ENCODE measurements at places on chromosomes 1 and 21.

DNA sequence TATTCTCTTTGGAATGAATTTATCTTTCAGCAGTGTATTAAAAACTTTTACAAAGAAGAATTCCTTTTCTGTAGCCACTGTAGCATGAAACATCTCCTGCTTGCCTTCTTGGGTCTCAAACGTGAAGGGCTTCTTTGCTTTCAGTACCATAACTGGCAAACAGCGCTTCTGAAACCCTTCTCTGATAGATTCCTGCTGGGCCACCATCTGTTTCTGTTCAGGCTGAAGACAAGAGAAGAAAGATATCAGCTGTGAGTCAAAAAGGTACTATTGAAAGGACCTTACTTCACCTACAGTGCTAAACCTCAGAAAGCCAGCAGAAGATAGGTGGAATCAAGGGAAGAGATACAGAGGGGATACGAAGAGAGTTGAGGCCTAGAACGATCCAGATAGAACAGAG lies 10.5 kb downstream of the AIM2 start:
- DNase-seq, result no peak

- no peak for DNase-seq
Measured at GRCh38 chr21:17461582-17461981, 51.3 kb upstream of the CXADR start.

DNA sequence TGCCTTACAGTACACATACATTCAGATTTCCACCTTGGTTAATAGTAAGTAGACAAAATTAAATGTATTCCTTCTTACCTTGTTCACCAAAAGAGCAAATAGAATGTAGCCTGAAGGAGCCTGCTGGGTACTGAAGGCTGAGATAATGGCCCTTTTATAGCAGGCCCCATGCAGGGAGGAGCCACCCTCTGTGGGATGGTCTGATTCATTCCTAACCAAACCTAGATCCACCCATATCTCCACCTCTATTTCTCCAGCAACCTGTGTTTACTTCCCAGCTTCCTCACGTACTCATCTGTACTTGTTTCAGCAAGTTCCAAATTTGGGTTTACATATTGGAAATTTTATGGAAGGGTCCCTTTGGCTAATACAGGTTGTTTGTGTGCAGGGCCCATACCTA lies at the start of gene FLG:
Gene FLG, minus strand, starts transcription at position 129 of the 400 bp plus-strand sequence. CDS start 9,783 bp downstream, outside the sequence.
- no peak for DNase-seq

DNA sequence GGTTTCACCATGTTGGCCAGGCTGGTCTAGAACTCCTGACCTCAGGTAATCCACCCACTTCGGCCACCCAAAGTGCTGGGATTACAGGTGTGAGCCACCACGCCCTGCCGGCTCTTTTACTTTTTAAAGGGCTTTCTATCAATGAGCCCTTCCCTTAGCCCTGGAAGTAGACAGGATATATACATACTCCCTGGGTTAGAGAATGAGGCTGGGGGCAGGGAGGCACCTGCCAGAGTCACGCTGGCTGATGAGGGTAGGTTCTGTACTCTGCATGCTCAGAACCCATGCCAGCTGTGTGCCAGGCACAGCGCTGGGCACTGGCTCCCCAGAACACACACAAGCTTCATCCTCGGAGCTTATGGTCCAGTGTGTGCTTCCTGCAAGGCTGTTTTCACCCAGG lies 113.6 kb upstream of the IPO9 start:
- DNase-seq, result no peak

Measured in NCI-H187 (cell line).